ENCODE measurements at places on chromosomes 5 and 9.
A peak's percentile ranks its signal among the peaks of the same experiment; 100 is the strongest.

DNA sequence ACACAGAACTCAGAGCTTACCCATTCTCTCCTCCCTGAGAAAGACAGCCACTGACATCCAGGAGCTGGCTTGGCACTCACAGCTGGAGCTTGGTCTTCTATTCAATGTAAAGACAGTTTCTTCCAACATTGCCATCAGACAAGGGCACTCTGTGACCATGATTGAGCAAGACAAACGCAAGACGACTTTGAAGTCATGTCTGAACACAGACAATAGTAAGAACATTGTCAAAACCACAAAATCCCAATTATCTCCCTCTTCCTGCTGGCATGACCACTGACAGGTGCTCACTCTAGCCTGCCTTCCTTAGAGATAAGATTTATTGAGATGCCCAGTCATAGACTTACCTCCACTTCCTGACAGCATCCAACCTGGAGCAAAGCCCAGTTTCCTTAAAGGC is 328.0 kb downstream of the MSX2 start:
- DNase-seq: no peak

DNA sequence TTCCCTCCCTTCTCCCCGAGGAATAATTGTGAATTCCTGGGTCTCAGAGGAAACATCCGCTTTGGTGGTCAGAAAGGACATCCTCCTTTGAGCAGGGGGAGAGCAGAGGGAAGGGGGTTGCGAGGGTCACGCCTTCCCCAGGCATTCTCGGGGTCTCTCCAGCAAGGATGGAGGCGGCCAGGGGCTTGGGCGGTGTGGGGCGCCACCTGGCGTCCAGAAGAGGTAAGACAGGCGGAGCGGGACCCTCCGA is 129.1 kb downstream of the KCNIP1 start:
- DNase-seq: no peak

- DNase-seq: no peak
Observed at GRCh38 chr9:122129969-122130368, 29.6 kb downstream of the NDUFA8 start.

- peak; percentile 53 for DNase-seq
Observed at GRCh38 chr5:91266184-91266705, 116.9 kb downstream of the ARRDC3 start.

DNA sequence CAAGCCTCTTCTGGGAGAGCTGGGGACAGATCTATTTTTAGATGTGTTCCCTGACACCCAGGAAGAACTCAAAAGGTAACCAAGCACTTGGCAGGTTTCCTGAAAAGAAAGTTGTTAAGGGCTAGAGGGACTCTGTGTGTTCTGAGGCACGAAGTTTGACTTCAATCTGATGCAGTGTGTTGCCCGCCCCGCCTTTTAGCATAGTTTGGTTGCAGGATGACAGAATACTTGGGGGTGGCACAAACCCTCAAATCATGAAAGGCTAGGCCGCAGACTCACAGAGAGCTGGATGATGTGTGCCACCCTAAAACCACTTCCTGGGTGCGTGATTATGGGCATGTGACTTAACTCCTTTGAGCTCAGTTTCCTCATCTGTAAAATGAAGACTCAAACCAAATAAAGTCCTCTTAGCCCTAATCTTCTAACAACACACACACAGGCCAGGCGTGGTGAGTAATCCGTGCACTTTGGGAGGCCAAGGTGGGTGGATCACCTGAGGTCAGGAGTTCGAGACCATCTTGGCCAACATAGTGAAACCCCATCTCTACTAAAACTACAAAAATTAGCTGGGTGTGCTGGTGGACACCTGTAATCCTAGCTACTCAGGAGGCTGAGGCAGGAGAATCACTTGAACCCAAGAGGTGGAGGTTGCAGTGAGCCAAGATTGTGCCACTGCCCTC is 12.8 kb upstream of the NDFIP1 start:
- no peak for DNase-seq

DNA sequence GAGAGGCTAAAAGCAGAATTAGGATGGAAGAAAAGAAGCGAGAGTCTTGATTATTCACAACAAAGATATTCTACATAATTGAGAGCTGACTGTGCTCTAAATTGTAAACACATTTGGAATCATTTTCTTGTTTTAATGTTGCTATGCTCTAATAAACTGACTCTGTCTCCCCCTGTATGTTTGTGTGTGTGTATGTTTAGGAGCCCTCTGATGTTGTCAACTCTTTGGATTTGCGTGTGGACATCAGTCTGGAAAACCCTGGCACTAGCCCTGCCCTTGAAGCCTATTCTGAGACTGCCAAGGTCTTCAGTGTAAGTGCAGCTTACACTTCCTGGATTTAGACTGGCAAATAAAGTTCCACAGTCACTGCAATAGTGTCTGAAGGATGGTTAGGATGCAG is 37.8 kb downstream of the MOCS2 start:
- peak; percentile 51 for DNase-seq

DNA sequence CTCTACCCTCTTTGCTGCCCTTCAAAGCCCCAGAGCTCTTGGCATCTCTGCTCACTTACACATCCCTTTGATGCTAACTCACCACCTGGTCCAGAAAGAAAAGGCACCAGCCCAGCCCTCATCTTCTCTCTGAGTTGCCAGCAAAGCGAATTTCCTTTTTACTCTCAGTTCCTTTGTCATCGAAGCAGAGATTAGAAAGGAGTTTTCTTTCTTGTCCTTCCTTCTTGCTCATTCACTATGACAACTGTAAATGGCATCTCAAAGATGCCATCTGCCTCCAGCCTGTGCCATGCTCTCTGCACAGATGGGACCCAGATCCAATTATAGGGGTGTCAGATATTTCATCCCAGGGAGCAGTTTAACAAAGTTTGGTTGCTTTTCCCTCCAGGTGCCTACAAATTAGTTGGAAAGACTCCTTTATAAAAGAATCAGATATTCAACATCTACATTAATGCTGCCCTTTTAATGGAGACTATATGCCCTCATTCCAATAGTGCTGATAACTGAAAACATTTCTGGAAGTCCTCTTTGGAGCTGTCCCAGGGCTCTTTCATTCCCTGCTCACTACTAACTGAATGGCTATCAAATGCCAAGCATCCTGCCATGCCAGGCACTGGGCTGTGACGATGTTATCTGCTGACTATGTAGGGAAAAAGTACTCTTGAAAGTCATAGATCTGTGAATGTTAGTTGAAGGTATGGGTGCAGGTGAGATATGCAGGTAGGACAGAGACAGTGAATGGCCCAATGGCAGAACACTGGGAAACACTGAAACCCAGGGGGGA is 58.9 kb downstream of the SUSD1 start:
- no peak for DNase-seq

DNA sequence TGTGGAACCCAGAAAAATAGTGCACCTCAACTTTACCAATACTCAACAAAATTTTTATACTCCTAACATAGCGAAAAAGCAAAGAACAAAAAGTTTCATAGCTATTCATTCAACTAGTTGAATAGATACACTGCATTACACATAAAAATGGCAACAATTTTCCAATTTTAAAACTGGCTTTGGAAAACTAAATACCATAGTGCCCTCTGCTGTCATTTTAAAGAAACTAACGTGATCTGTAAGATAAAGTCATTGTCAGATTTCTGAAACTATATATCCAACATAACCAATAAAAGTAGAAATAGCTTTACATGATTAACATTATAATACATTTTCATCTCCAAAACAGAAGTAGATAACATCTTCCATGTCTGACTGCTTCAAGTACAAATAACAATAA is 31.6 kb downstream of the DTWD2 start:
- DNase-seq: peak; percentile 11

DNA sequence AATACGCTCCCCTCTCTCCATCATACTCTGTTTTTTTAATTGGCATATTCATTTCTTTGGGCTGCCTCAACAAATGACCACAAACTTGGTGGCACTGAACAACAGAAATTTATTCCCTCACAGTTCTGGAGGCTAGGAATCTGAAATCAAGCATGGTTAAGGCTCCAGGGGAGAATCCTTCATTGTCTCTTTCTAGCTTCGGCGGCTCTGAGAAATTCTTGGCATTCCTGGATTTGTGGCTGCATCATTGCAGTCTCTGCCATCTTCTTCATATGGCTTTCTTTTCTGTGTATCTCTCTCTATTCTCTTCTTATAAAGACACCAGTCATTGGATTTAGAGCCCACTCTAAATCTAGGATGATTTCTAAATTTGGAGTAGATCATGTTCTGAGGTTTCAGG is 10.9 kb upstream of the SLC24A2 start:
- no peak for DNase-seq

GRCh38 chr5:115349001-115349817 is 52.8 kb upstream of the CCDC112 start:
- peak; percentile 83 for DNase-seq

GRCh38 chr5:102681403-102681983 is 73.6 kb upstream of the PAM start:
- DNase-seq: peak; percentile 79

DNA sequence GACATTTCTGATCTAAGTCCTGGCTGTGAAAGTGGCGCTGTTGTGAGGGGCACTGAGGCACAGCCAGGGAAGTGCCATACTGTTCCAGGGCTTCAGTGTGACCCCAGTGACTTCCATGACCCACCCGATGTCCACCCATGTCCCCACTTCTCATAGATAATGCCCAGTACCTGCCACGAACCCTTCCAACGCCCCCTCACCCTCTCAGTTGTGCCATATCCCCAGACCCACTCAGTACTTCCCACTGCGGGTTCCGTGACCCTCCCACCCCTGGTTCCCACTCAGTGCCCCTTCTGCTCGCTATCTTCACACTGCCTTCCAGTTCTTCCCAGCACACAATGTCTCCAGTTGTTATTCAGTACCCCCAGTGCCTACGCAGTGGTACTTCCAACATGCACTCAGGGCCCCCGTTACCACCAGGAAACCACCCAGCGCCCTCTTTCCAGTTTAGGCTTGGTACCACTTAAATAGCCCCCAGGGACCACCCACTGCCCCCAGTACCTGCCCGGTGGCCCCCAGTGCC is 30.7 kb upstream of the PSD2 start:
- DNase-seq: no peak

GRCh38 chr9:133201424-133202144 is 7.5 kb downstream of the OBP2B start:
- no peak for DNase-seq

- peak; percentile 8 for DNase-seq
Observed at GRCh38 chr9:123753669-123754258, 176.2 kb downstream of the DENND1A start.

DNA sequence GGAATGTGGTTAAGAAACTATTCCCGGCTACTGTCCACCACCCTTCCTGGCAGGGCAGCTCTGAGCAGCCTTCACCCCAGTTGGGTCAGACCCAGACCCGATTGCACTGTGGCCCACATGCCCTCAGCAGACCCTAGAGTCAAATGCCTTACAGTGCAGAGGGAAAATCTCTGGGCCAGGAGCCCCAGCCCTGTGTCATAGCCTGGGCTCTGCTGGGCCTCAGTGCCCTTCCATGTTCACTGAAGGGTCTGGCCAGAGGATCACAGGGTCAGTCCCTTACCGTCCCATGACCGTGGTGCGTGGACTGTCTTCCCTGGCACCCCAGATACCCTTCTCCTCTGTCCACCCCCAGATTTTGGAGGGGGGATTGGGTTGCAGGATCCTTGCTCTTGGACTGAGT is 73.5 kb upstream of the COL5A1 start:
- no peak for DNase-seq

GRCh38 chr5:57698086-57698485 is 215.5 kb upstream of the ACTBL2 start:
- DNase-seq: no peak

DNA sequence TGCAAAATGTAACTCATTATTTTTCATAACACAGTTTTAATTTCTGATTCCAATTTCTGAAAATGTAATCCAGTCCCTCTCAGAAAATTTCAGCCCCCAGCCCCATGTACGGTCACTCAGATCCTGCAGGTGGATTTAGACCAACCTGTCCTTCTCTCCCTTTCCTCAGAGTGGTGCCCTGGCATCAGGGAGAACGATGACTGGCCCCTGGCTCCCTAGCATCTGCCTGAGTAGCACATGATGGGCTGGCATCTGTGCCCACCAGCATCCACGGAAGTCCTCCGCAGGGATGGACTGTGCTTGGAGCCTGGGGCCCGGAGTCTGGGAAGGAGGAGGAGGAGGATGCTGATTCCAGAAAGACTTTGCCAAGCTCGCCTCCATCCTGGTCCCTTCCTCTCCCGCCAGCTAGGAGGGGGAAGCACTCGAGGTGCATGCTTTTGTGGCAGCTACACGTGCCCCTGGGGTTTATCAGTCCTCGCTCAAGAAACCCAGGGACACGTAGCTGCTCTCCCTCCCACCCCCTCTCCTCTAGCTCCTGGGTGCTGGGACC is 54.4 kb upstream of the RUFY1 start:
- DNase-seq: no peak

DNA sequence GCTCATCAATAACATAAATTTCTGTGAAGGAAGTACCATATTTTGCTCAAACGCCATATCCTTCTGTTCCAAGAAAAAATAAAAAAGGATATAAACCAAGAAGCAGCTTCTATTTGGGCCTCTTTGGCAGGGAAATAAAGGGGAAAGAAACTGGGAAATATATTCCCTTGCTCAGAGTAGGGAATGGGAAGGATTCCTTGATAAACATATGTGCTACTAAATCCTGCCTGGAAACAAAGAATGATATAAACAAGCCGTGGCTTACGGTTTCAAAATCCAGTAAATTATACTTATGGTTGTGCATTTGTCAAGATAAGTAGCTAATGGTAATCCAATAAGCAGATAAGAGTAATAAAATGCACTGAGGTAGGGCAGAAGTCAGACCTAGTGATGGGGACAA is 481.6 kb downstream of the NTRK2 start:
- DNase-seq: no peak

- no peak for DNase-seq
Observed at GRCh38 chr5:145984072-145984471, 47.7 kb downstream of the SH3RF2 start.

DNA sequence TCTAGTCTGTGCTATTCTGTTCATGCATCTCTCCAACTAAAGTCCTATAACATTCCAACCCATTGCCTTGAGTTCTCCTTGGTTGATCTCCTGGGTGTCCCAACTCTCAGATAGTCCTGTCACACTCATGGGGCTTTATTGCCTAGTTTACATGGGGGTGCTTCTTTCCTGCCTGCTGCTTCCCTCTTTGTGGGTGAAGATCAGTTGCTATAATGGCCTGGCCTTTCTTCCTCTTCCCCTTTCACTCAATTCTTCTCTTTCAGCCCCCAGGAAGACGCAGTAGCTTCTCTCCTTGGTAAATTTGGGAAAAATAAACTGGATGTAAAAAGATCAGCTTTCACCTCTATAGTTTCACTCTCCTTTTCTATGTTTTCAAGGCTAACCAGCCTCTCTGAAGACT is 66.5 kb downstream of the PTCD2 start:
- DNase-seq: no peak

- no peak for DNase-seq
Observed at GRCh38 chr9:113873926-113874325, 2.2 kb upstream of the ZNF618 start.

GRCh38 chr9:99056186-99056585 is 48.7 kb upstream of the TGFBR1 start:
- no peak for DNase-seq

GRCh38 chr5:103587185-103587748 is 24.7 kb upstream of the NUDT12 start:
- DNase-seq: peak; percentile 8

- no peak for DNase-seq
Observed at GRCh38 chr5:135031813-135032694, 2.0 kb downstream of the PITX1 start.

DNA sequence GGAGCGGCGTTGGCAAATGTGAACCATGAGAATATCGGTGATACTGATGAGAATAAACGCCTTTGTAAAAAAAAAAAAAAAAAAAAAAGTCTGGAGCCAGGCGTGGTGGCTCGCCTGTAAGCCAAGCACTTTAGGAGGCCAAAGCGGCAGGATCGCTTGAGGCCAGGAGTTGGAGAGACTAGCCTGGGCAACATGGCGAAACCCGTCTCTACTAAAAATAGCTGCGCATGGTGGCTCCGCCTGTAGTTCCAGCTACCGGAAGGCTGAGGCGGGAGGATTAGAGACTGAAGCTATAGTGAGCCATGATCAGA is 425 bp upstream of the NFX1 start:
- DNase-seq: no peak
